Activated naive CD4-positive, alpha-beta T cell treated with anti-CD3 and anti-CD28 coated beads, Interleukin-2, amount 50 U/mL, for 72 hours (primary cell): ENCODE measurements at places on chromosomes 11 and 22.

DNA sequence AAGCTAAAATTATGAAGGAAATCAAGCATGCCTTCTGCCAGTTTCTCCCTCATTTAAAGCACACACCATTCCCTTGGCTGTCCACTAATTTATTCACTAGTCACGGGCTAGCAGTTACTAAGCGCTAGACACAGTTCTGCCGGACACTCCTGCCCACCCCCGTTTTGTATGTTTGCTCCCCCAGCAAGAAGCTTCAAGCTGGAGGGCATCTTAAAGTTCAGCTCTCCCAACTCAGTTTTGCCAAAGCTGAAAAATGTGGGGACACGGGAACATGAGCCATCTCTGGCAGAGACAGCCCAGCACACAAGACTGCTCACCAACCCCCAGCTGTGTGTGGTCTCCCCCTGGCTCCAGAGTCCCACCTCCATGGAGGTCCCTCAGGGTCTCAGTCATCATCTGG lies 263.6 kb downstream of the BRD1 start:
- peak; percentile 23 for DNase-seq

- DNase-seq: no peak
Observed at GRCh38 chr22:25134028-25134427, 65.6 kb upstream of the CRYBB3 start.

- DNase-seq: no peak
Observed at GRCh38 chr22:35950262-35950661, 78.4 kb downstream of the RBFOX2 start.

DNA sequence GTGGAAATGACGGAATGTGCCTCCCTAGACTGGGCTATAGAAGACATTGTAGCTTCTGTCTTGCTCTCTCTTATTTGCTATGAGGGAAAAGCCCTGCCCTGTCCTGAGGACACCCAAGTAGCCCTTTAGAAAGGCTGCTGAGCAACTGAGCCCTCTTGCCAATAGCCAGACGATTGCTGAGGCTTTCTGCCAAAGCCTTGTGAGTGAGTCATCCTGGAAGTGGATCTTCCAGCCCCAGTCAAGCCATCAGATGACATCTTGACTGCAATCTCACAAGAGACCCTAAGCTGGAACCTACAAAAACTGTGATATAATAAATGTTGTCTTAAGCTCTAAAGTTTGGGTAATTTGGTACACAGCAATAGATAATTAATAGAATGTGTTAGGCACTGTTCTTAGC lies 3.9 kb upstream of the TRAF6 start:
- DNase-seq: no peak

- no peak for DNase-seq
Observed at GRCh38 chr22:35605851-35606481, 11.2 kb downstream of the MB start.

- no peak for DNase-seq
Observed at GRCh38 chr11:61052182-61052972, 49.9 kb upstream of the CD5 start.

GRCh38 chr11:12235947-12236743 lies 125.8 kb downstream of the MICAL2 start:
- peak; percentile 50 for DNase-seq

DNA sequence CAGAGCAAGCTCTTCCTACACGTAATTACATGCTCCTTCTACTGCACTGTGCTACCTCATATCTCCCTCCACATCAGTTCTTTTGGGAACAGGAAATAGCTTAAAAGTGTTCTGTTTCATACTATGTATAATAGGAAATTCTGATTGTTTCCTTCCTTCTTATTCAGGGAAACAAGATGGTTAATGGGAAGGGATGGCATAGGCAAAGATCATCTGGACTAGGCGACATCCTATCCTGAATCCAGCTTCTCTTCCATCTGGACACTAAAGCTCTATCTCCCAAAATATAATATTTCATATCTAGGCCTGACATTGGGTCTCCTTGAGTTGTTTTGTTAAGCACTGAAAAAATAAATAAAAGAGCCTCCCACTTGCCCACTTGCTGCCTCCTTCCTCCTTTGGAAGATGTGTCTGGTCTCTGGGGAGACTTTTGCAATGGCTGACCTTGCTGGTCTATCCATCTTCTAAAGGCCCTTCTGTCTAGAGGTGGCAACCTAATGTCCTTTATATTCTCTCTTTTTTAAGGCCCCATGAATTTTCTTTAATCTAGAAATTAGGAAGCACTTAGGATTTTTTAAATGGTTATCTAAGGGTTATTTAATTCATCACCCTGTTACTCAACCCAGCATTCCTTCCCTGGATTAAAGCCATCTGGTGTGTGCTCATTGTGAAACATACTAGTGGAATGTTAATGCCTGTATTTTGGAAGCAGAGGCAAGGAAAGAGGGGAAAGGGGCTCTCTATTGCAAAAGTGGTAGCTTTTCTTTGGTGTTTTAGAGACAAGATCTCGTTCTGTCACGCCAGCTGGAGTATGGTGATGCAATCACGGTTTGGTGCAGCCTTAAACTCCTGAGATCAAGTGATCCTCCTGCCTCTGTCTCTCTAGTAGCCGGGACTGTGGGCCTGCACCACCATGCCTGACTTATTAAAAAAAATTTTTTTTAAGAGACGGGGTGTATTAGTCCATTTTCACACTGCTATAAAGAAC lies 20.6 kb downstream of the CLMP start:
- DNase-seq: no peak
